ENCODE measurements at places on chromosomes 3 and 15.

GRCh38 chr3:57596495-57597126, 533 bp downstream of the ARF4 start:
- DNase-seq = peak; percentile 89

DNA sequence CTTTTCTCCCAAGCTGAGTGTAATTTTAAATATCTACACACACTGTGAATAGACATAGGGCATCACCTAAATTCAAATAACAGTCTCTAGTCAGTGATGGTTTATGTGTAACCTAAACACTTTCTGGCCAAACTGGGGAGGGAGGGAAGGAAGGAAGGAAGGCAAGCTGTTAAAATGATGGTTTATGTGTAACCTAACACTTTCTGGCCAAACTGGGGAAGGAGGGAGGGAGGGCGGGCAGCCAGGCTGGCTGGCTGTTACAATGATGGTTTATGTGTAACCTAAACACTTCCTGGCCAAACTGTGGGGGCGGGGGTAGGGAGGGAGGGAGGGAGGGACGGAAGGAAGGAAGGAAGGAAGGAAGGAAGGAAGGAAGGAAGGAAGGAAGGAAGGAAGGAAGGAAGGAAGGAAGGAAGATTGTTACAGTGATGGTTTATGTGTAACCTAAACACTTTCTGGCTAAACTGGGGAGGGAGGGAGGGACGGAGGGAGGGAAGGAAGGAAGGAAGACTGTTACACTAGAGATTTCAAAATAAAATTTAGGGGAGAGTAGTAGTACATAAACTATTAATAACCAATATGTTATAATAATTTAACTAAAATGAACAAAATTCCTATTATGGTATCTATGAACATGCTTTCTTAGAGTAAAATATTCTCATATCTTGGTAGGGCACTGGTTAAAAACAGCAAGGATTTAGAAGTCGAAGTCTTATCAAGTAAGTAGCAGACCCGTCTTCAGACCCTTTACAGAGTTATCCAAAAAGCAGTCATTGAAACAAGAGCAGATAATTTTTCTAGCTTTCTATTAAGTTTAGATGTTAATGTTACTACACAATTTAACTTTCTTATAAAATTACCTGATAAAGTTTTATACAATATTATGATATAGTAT, 148.1 kb downstream of the LMLN start:
- peak; percentile 7 for DNase-seq

DNA sequence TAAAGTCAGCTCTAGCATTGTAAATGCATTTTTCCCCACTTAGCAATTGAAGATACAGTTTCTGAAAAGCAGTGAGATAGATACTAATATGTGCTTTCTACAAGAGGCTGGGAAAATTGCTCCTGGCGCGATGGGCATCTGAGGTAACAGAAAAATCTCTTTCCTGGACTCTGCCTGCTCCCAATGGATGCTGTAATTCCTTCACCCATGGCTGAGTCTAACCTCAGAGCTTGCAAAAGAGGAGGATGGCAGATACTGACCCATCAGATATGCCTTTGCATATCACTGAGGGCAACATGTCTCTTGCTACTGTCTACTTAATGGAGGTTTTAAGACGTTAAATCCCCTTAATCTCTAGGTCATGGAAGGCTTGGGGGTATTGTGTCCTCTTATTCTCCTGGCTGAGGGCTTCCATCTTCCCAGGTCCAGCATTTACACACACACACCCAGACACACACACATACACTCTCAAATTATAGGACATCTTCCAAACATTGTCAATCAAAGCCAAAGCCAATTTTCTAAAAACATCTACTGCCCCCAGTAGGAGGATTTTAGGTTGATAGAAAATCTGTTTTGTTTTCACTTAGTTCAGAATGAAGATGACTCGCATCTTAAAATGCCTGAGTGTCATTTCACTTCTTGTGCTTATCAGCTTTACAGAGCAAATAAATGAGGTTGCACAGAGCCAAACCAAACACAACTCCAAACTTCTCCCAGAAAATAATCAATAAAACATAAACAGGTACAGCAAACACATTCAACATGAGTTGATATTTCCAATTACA, 2.4 kb downstream of the TRPM1 start:
- peak; percentile 42 for DNase-seq

- peak; percentile 30 for DNase-seq
Measured at GRCh38 chr15:34154725-34155204, 52.9 kb downstream of the PGBD4 start.

DNA sequence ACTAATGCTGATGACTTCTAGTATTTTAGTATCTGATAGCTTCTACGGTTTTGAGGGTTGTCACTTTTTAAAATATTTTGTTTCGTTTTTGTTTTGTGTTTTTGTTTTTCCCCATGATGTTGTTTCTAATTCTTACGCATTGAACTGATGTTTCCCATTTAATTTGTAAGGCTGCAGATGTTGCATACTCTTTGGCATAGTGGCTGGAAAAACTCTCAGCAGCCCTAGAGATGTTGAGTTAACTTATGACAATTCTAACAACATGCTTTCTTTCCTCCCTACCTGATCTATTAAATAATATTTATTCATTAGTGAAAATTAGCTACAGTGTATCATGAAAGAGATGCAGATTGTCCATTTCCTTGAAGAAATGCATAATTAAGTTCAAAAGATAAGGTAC, 559.3 kb upstream of the GRM7 start:
- no peak for DNase-seq

- DNase-seq = no peak
Measured at GRCh38 chr3:100482176-100482575, 10.2 kb upstream of the TMEM45A start.

DNA sequence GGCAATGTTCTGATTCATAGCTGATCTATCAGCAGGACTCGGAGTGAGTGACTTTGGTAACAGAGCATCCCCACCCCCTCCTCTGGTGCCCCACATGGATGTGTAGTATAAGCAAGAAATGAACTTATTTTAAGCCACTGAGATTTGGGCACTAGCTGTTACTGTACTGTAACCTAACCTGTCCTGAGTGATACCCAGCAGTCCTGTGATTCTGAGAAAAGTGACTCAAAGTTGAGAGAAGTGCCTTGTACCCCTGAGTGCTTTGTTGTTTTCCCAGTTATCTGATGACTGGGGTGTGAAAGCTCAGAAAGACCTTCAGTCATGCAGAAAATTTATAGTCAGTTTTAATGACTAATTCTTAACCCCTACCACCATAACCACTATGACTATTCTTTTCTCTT, 439.9 kb upstream of the RBMS3 start:
- DNase-seq = no peak

- no peak for DNase-seq
Measured at GRCh38 chr3:36401056-36401455, 20.8 kb downstream of the STAC start.

DNA sequence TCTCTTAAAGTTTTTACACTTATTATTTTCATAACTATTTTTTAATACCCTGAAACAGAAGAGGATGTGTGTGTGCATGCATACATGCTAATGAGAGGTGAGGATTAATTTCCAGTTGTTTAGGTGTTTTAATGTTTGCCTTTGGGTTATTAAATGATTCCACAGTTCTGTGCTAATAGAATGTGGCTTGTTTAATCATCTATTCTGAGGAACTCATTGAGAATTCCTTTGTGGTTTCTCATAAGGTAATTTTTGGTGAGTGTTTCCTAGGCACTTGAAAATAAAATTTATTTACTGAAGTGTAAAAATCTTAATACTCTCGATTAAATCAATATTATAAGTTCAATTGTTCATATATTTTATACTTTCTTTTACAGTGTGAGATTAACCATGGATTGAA, 38.0 kb downstream of the STAC start:
- no peak for DNase-seq

- no peak for DNase-seq
Measured at GRCh38 chr3:169305460-169305859, 358.1 kb downstream of the MECOM start.

DNA sequence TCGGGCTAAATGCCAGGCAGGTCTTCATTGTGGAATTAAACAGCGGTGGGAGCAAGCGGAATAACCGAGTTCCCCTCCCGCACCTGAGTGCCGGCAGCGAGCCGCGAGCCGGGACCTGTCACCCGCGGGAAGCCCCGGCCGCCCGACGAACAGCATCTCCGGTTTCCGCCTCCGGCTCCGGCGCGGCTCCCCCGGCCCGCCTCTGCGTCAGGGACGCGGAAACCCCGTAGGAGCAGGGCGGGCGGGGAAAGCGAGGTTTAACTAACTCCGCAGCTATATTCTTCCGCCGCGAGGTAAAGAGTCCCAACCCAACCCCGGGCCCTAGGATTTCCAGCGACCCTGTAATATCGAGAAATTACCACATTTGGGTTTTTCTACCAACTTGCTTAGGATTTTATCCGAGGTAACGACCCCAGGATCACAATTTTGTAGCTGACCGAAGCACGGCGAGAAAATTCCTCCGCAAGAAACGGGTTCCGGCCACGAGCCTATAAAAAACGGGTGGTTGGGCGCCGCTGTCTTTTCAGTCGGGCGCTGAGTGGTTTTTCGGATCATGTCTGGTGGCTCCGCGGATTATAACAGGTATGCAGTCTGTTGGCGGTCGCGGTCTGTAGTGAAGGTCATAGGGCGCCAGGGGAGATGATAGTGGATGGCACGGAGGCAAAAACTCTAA, at the start of gene EIF4A2:
Gene EIF4A2 (plus strand): TSS at position 520 of the 673 bp plus-strand sequence. CDS start 34 bp downstream, at position 554.
- DNase-seq = peak; percentile 97

DNA sequence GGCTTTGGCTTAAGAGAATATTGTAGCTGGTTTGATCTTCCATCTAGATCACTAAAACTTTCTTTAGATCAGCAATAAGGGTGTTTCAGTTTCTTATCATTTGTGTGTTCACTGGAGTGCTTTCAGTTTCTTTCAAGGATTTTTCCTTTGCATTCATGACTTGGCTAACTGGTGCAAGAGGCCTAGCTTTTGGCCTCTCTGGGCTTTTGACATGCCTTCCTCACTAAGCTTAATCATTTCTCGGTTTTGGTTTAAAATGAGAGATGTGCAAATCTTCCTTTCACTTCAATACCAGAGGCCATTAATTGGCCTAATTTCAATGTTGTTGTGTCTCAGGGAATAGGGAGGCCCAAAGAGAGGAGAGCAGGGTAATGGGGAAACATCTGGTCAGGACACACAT, 30.3 kb upstream of the CCNB2 start:
- no peak for DNase-seq

DNA sequence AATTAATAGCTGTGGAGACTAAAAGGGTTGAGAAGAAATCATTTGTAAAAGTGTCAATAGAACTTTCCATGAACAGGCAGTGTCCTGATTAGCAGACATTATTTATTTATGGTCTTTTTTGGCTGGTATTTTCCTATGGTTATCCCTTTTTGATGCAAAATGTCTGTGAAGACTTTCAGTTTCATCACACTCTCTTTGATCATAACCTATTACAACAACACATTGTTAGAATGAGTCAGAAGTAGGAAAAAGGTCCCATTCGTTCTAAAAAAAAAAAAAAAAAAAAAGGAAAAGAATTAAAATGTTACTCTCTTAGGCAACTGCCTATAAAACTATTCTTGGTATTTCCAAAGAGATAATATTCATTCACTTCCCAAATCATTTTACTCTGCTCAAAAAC, 62.1 kb downstream of the SLC49A4 start:
- peak; percentile 83 for DNase-seq

GRCh38 chr15:80308002-80308401, 56.0 kb upstream of the CTXND1 start:
- DNase-seq = no peak

DNA sequence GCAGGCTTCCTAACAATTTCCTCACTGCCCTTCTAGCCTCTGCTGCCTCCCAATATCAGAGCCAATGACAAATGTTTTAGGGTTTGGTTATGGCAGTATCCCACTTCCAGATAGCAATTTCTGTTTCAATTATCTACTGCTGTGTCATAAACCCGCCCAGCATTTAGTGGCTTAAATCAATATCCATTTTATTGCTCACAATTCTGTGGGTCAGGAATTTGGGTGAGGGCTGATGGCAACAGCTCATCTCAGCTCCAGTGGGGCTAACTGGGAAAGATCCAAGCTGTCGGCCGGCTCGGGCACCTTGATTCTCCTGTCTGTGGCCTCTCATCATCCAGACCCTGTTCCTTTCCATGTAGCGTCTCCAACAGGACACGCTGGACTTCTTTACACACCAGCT, 85.3 kb upstream of the GOLGA8J start:
- DNase-seq = no peak

DNA sequence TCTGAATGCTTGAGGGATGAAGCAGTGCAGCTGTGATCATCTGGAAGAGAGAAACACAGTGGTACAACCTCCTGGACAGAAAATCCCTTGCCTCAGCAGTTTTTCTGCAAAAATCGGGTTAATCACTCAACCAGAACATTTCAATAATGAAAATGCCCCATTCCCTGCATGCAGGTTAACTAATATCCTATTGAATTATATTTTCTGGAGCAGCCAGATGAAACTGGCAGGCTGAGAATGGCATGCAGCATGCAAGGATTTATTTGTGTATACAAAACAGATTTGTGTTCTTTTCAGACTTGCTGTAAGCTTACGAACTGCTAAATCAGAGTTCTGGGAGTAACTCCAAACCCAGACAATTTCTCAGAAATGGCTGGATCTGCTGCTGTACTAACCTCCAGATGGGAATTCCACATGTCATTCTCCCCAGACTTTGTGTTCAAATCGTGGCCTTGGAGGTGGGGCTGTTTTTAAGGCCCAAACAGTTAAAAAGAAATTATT, 39.1 kb downstream of the SLC9A9 start:
- no peak for DNase-seq

GRCh38 chr3:83953417-83954089, 1005.2 kb upstream of the CADM2 start:
- no peak for DNase-seq

GRCh38 chr3:119831941-119832371, 50.1 kb downstream of the NR1I2 start:
- no peak for DNase-seq

DNA sequence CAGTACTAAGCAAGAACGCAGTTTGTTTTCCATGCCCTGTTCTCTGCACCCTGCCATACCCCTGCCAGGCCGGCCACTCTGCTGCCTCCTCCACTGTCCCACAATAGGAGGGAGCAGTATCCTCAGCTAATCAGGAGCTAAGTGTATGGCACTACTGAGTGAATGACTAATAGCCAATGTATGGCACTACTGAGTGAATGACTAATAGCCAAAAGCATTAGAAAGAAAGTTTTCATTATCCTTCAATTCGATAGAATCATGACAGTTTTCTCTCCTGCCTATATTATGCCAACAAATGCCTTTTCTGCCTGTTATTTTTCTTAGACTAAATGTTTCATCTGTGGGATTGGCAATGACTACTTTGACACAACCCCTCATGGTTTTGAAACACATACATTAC, 107.5 kb upstream of the CHRM5 start:
- no peak for DNase-seq

- no peak for DNase-seq
Measured at GRCh38 chr3:908839-909238, 184.0 kb upstream of the CNTN6 start.
